ENCODE measurements at places on chromosomes 2 and 18. TPM values are rescaled to one million over a fixed set of nuclear protein-coding genes. Genes with fewer than 3 reads are reported as not detected.

Gene DYNAP
- total RNA-seq, result not detected

DNA sequence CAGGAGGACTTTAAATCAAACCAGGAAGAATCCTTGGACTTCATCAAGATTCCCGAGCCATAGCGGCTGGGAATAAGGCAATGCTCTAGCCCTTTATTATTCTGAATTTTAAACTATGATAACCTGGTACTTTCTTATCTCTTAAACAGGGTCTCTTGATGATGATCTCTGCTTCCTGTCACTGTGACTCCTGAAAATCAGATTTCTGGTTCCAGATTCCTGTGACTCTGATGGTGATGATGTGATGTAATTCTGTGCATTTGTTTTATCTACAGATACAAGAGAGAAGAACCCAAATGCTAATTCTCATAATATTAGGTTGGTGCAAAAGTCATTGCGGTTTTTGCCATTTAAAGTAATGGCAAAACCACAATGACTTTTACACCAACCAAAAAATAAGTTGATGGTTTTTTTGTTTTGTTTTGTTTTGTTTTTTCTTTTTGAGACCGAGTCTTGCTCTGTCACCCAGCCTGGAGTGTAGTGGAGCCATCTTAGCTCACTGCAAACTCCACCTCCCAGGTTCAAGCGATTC is 116.3 kb upstream of the CREB1 start:
- H3K36me3 ChIP-seq, result no peaks in the 10 kb centered on the region
- no peak overlapping the region for H3K27ac ChIP-seq
- no peak for DNase-seq
- H3K4me3 ChIP-seq, result no peak overlapping the region
- H3K27me3 ChIP-seq, result no peaks in the 10 kb centered on the region

Gene CYTIP
- total RNA-seq, result 64.9 TPM

Gene MAL
- total RNA-seq, result 1.8 TPM

DNA sequence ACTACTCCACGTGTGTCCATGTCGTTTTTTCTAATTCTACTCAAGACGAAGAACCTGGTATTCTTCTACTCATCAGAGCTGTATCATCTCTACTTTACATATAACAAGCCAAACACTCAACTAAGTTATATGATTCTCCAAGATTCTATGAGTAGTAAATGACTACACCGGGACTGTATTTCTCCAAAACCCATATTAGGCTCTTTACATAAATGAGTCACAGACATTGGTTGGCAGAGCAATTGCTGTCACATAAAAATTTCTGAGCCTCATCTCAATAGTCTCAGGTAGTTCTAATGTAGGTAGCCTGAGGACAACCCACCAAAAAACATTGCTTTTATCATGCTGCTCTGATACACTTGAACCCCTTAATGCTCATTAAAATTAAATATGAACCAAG is 1092.3 kb upstream of the NXPH2 start:
- H3K27me3 ChIP-seq, result no peaks in the 10 kb centered on the region
- no peaks in the 10 kb centered on the region for H3K4me1 ChIP-seq
- H3K27ac ChIP-seq, result no peak overlapping the region
- H3K4me3 ChIP-seq, result no peak overlapping the region
- H3K36me3 ChIP-seq, result no peaks in the 10 kb centered on the region

GRCh38 chr2:6924924-6925409 is 7.8 kb downstream of the RNF144A start:
- H3K4me1 ChIP-seq, result no peaks in the 10 kb centered on the region
- H3K27ac ChIP-seq, result no peak overlapping the region
- no peak overlapping the region for H3K4me3 ChIP-seq
- no peaks in the 10 kb centered on the region for H3K27me3 ChIP-seq

Gene CABYR
- 1.0 TPM for total RNA-seq

Gene CENPA
- total RNA-seq, result 33.7 TPM

DNA sequence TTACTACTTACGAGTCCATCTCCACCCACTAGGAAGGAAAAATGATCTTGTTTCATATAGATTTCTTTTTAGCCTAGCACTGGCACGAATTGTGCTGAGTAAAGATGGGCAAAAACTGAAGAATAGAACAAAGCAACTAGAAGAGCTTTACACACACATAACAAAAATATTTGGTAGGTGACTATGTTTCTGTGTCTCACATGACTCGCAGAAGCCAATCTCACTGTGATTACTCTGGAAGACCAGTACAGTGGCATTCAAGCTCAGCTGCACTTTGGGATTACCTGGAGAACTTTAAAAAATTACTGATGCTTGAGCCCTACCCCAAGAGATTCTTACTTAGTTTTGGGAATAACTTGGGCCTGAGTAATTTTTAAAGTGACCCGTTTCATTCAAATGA is 378.7 kb downstream of the METTL4 start:
- H3K27ac ChIP-seq, result no peak overlapping the region
- H3K27me3 ChIP-seq, result no peaks in the 10 kb centered on the region
- DNase-seq, result no peak
- no peaks in the 10 kb centered on the region for H3K4me1 ChIP-seq
- no peaks in the 10 kb centered on the region for H3K36me3 ChIP-seq

DNA sequence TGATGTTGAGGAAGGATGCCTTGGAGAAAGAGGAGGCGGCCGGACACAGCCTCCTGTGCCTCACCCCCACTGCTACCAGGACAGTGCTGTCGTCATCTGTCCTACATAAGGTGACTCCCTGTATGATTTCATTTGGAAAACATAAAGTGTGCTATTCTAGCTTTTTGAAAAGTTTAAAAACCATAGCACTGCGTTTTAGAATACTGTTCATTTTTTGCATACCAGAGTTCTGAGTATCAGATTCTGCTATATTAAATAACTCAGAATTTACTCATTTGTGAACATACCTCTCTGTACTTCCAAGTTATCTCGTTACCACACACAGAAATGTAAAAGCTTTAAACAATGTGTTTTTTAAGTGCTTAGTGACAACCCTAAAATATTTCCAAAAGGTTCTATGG is 302.9 kb downstream of the LRRTM1 start:
- H3K27ac ChIP-seq, result no peak overlapping the region
- no peaks in the 10 kb centered on the region for H3K36me3 ChIP-seq
- no peaks in the 10 kb centered on the region for H3K27me3 ChIP-seq
- no peak for DNase-seq

- no peak for DNase-seq
- H3K27me3 ChIP-seq, result peaks cover 3% of the 10 kb centered on the region
- H3K27ac ChIP-seq, result no peak overlapping the region
These were observed 100.2 kb upstream of the SEC11C start for GRCh38 chr18:59039449-59039848.

Gene LYPD6
- total RNA-seq, result not detected

GRCh38 chr2:187658952-187659525 is 104.8 kb upstream of the TFPI start:
- no peaks in the 10 kb centered on the region for H3K36me3 ChIP-seq
- no peaks in the 10 kb centered on the region for H3K27me3 ChIP-seq
- H3K4me1 ChIP-seq, result no peaks in the 10 kb centered on the region
- H3K27ac ChIP-seq, result no peak overlapping the region
- H3K4me3 ChIP-seq, result no peak overlapping the region
- no peak for DNase-seq
